Smooth muscle cell of the pulmonary artery (primary cell): ENCODE measurements at places on chromosomes 16 and 17. TPM values are rescaled to one million over a fixed set of nuclear protein-coding genes. Genes with fewer than 3 reads are reported as not detected.

The KRT39 gene
- not detected in 2 replicates for total RNA-seq

The SOX8 gene
- 0.26 and 0.72 TPM in 2 replicates for total RNA-seq

The CTRB1 gene
- not detected in 2 replicates for total RNA-seq

The KRT16 gene
- 1.3 and 2.9 TPM in 2 replicates for total RNA-seq

The LDHD gene
- total RNA-seq = 2.3 and 5.0 TPM in 2 replicates

The KRTAP2-3 gene
- 0.56 TPM in 1 of 2 replicates, not detected in the other for total RNA-seq

The EXOC7 gene
- total RNA-seq = 92.7 and 110 TPM in 2 replicates

The ORC6 gene
- 3.5 and 3.9 TPM in 2 replicates for total RNA-seq

The MT1B gene
- not detected in 2 replicates for total RNA-seq

The CLEC18B gene
- total RNA-seq = 0.59 and 1.6 TPM in 2 replicates

The IGSF6 gene
- not detected in 2 replicates for total RNA-seq

The CACNA1H gene
- 12.6 and 17.0 TPM in 2 replicates for total RNA-seq

The AOC3 gene
- 1.3 and 5.9 TPM in 2 replicates for total RNA-seq

The NUPR1 gene
- total RNA-seq = 25.6 and 31.5 TPM in 2 replicates

The DBF4B gene
- 2.3 and 2.7 TPM in 2 replicates for total RNA-seq

The RAP1GAP2 gene
- 1.2 TPM in 2 replicates for total RNA-seq

The REXO5 gene
- 2.8 and 3.0 TPM in 2 replicates for total RNA-seq

The MT1A gene
- 1.1 TPM in 1 of 2 replicates, not detected in the other for total RNA-seq

The PPL gene
- 7.7 and 29.5 TPM in 2 replicates for total RNA-seq

The DHRS7C gene
- total RNA-seq = not detected in 2 replicates

The CCDC78 gene
- 1.6 and 4.9 TPM in 2 replicates for total RNA-seq

The KRT40 gene
- not detected in 2 replicates for total RNA-seq

The TTYH2 gene
- 1.8 TPM in 2 replicates for total RNA-seq

The KCNAB3 gene
- 0.23 and 0.33 TPM in 2 replicates for total RNA-seq

The NOG gene
- total RNA-seq = 1.6 and 2.0 TPM in 2 replicates

The SEC14L1 gene
- total RNA-seq = 56.6 and 60.3 TPM in 2 replicates

The VAT1L gene
- total RNA-seq = 0.13 and 0.17 TPM in 2 replicates

The KRT33A gene
- total RNA-seq = not detected in 2 replicates

The TMEM114 gene
- total RNA-seq = not detected in 2 replicates

The ZNF768 gene
- total RNA-seq = 14.1 and 21.0 TPM in 2 replicates

The BTBD17 gene
- total RNA-seq = not detected in 2 replicates
